Epithelial cell of alveolus of lung (primary cell): ENCODE measurements at places on chromosomes 6 and 20. TPM values are rescaled to one million over a fixed set of nuclear protein-coding genes. Genes with fewer than 3 reads are reported as not detected.

Gene NRSN1
- not detected in 2 replicates for total RNA-seq

Gene PLEKHG1
- total RNA-seq, result 2.7 and 3.7 TPM in 2 replicates

Gene PCSK2
- total RNA-seq, result 0.48 TPM in 1 of 2 replicates, not detected in the other

Gene CENPW
- total RNA-seq, result 2.2 and 16.4 TPM in 2 replicates

Gene OR5V1
- not detected in 2 replicates for total RNA-seq

Gene TNF
- not detected in 2 replicates for total RNA-seq

Gene OVOL2
- 1.0 TPM in 1 of 2 replicates, not detected in the other for total RNA-seq

Gene POM121L2
- not detected in 2 replicates for total RNA-seq

Gene REV3L
- total RNA-seq, result 8.4 and 54.2 TPM in 2 replicates

Gene PDE7B
- total RNA-seq, result 5.0 and 34.0 TPM in 2 replicates

Gene SOD2
- total RNA-seq, result 180 and 441 TPM in 2 replicates

Gene LY6G6C
- not detected in 2 replicates for total RNA-seq

Gene SLC22A7
- total RNA-seq, result not detected in 2 replicates

Gene KCNK15
- not detected in 2 replicates for total RNA-seq

Gene GABRR1
- not detected in 2 replicates for total RNA-seq

Gene ZNF165
- total RNA-seq, result 0.16 and 0.39 TPM in 2 replicates

Gene ZC3H12D
- total RNA-seq, result not detected in 2 replicates

Gene C6orf58
- not detected in 2 replicates for total RNA-seq

Gene CMTR1
- 19.7 and 20.1 TPM in 2 replicates for total RNA-seq

Gene MMS22L
- total RNA-seq, result 12.3 and 19.1 TPM in 2 replicates

Gene C20orf204
- 0.13 and 2.0 TPM in 2 replicates for total RNA-seq

Gene VNN1
- 0.13 TPM in 1 of 2 replicates, not detected in the other for total RNA-seq

Gene ZNF391
- total RNA-seq, result 0.91 and 3.3 TPM in 2 replicates

Gene MYMX
- 2.0 TPM in 1 of 2 replicates, not detected in the other for total RNA-seq

Gene DLL1
- total RNA-seq, result 0.65 and 5.9 TPM in 2 replicates

Gene POU5F1
- total RNA-seq, result not detected in 2 replicates

Gene NR2E1
- total RNA-seq, result not detected in 2 replicates

Gene ASF1A
- total RNA-seq, result 18.6 and 31.1 TPM in 2 replicates
